Right atrium auricular region (tissue), 2 donors: ENCODE measurements at places on chromosomes 3 and 15. TPM values are rescaled to one million over a fixed set of nuclear protein-coding genes. Genes with fewer than 3 reads are reported as not detected.

GRCh38 chr3:73498764-73499622 is 125.7 kb downstream of the PDZRN3 start:
- no peaks in the 10 kb centered on the region for H3K36me3 ChIP-seq
- no peak overlapping the region for H3K4me3 ChIP-seq
- H3K27ac ChIP-seq, result peak overlapping the region; percentile 32
- H3K27me3 ChIP-seq, result no peaks in the 10 kb centered on the region
- no peak for DNase-seq

GRCh38 chr3:8975081-8976020 is 12.1 kb upstream of the RAD18 start:
- no peak overlapping the region for H3K4me3 ChIP-seq
- no peak for DNase-seq
- no peaks in the 10 kb centered on the region for H3K27me3 ChIP-seq
- no peaks in the 10 kb centered on the region for H3K36me3 ChIP-seq

DNA sequence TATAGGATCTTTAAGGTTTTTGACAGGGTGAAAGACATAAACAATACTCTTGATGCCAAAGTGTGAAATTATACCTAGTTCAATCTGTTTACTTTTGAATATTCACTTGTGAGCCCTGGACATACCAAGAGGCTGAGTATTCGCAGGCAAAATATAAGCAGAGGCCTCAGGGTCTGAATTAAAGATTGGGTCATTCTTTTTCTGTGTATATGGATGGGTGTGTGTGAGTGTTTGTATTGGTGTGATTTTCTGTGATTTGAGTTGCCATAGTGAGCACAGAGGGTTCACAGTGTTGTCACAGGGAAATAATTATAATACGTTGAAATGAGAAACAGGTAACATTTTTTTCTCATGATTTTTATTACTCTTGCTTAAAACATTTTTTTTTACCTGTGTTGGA is 770.7 kb upstream of the ALCAM start:
- no peak overlapping the region for H3K4me3 ChIP-seq
- H3K4me1 ChIP-seq, result no peaks in the 10 kb centered on the region
- H3K36me3 ChIP-seq, result no peaks in the 10 kb centered on the region
- H3K27ac ChIP-seq, result no peak overlapping the region
- DNase-seq, result no peak
- H3K27me3 ChIP-seq, result no peaks in the 10 kb centered on the region

- no peaks in the 10 kb centered on the region for H3K36me3 ChIP-seq
- no peaks in the 10 kb centered on the region for H3K27me3 ChIP-seq
- peaks cover 10% of the 10 kb centered on the region for H3K4me1 ChIP-seq
- H3K4me3 ChIP-seq, result no peak overlapping the region
Measured at GRCh38 chr15:69128667-69129311, 31.6 kb upstream of the GLCE start.

Gene IQCF5
- total RNA-seq, result not detected

DNA sequence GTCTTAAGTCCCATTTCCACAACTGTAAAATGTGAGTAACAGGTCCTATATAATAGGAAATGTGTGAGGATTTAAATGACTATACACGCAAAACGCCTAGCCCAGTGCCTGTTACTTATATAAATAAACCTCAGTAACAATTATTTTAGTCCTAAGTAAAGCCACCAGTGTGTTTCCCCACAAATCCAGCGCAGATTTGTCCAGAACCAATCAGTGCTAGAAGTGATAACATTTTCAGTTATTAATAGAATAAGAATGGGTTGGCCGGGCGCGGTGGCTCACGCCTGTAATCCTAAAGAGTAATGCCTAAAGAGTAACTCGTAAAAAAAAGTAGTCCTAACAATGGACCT is 561 bp downstream of the RPAP1 start:
- peaks cover 12% of the 10 kb centered on the region for H3K4me1 ChIP-seq
- H3K27me3 ChIP-seq, result no peaks in the 10 kb centered on the region
- H3K4me3 ChIP-seq, result peak overlapping the region; percentile 81
- H3K36me3 ChIP-seq, result no peaks in the 10 kb centered on the region
